ENCODE measurements at places on chromosomes 3 and 15. TPM values are rescaled to one million over a fixed set of nuclear protein-coding genes. Genes with fewer than 3 reads are reported as not detected.

Gene REC114
- not detected for total RNA-seq

Gene ZDHHC19
- not detected for total RNA-seq

Gene CDHR4
- not detected for total RNA-seq

Gene CFAP20DC
- 1.9 TPM for total RNA-seq

Gene CASR
- not detected for total RNA-seq

Gene CCR1
- not detected for total RNA-seq

Gene SYNPR
- not detected for total RNA-seq

Gene PLIN1
- total RNA-seq, result 0.12 TPM

DNA sequence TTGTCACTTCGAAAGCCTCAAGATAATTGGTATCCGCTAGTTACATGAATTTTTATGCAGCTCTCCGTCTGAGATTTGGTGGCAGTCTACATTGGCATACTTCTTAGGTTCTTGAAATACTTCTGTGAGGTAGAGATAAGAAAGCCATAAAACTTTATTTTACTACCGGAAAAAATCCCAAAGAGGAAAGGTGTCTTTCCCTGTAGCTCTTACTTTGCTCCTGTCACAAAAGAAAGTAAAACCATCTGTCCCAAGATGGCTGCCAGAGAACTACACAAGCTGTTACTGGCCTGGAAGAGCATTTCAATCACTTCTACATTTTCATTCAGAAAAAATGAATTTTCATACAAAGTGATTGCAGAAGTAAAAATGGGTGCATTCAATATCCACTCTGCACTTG is 214.8 kb upstream of the ST8SIA2 start:
- DNase-seq, result no peak

- DNase-seq, result no peak
These were observed 1.3 kb downstream of the CACNA1D start for GRCh38 chr3:53495520-53496391.

- DNase-seq, result peak; percentile 0
These were observed 8.0 kb upstream of the KNG1 start for GRCh38 chr3:186708983-186709679.

- no peak for DNase-seq
These were observed 42.5 kb upstream of the PIK3CB start for GRCh38 chr3:138877226-138877625.

GRCh38 chr3:53217175-53217574 is 38.6 kb downstream of the TKT start:
- DNase-seq, result no peak

GRCh38 chr3:97763586-97764406 is 762 bp upstream of the ARL6 start:
- no peak for DNase-seq

DNA sequence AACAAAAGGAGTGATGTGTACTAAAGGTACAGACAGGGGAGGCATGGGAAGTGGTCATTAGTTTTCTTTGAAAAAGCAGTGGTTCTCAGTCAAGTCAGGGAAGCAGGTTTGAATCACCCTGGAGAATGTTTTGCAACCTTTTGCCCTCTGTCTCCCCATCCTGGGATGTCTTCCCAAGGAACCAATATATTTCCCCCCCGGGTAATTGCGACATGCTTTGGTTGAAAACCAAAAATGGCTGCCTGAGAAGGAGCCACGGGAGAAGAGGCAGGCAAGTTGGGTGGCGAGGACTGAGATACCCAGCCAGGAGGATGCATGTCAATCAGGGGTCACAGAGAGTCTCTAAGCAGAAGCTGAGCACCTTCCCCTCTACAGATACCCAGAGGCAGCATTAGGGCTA is 20.2 kb upstream of the PPP1R2 start:
- no peak for DNase-seq

DNA sequence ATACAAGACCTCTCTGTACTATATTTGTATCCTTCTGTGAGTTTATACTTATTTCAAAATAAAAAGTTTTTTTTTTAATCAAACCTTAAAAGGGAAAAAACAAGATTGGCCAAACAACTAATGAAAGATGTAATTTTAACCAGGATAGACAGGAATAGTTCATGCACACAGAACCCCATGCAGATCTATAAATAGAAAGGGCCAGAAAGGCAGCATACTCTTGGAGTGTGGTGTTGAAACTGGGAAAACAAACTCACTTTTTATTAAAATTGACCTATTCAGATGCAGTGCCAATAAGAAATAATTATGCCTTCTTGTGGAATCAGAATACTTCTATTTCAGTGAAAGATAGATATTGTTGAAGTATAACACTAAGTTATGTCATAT is 204.6 kb downstream of the PLCL2 start:
- no peak for DNase-seq

Data from endothelial cell of umbilical vein (primary cell).